Omental fat pad (tissue), 4 donors: ENCODE measurements at places on chromosomes 3 and 15.

DNA sequence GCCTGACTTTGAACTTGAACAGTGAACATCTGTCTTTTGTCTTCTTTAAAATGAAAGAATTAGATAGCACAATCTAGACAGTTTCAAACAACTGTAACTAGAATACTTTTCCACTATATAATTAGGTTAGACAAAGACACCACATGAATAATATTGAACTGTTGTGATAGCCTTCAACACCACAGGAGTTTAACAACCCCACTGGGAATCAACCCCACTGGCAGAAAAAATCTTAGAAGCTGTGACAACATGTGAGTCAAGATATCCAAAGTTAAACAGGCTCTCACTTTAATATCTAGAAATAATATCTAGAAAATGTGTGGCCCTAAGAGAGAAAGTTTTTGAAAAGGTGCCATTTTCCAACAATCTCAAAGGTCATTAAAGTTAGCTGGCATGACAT is 64.4 kb upstream of the PRICKLE2 start:
- no peak for DNase-seq

DNA sequence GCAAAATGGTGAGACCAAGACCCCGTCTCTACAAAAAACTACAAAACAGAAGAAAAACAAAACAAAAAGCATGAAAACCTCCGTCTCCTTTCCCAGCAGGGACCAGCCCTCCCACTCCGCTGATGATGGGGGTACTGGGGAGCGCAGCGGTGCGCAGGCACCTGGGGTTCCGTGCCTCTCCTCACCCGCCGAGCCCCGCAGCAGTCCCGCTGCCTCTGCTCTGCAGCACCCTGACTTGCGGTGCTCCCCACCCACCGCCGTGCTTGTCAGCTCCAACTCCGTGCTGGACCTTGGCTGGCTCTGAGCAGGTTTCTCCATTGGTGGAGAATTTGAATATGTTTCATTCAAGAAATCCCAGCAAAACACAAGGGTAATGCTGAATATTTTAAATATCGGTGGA is 46.7 kb upstream of the ATP10A start:
- DNase-seq: no peak

GRCh38 chr3:122406198-122406597 is 9.7 kb downstream of the WDR5B start:
- no peak for DNase-seq

- DNase-seq: no peak
These were observed 31.3 kb downstream of the ASB7 start for GRCh38 chr15:100633763-100634075.

GRCh38 chr3:54079314-54079713 is 43.0 kb upstream of the CACNA2D3 start:
- DNase-seq: no peak

GRCh38 chr15:74769463-74770025 is 12.3 kb upstream of the CSK start:
- no peak for DNase-seq

DNA sequence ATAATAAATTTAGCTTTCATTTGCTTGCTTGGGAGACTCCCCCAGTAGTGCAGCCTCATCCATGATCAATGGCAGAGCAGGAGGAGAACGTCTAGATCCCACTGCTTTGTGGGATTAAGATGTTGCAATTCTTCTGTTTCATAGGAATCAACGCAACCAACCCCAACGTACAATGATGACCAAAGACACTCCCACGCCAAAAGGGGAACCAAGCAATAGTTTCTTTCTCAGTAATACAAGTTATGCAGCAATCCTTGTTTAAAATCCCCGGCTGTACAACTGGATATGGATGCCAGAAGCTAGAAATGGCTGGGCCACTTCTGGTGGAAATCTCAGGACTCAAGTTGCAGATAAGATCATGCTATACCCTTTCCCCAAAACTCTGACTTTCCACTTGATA is 411.2 kb downstream of the VPS13C start:
- no peak for DNase-seq

- DNase-seq: no peak
These were observed 13.4 kb downstream of the ATRIP start for GRCh38 chr3:48459773-48460516.

- no peak for DNase-seq
These were observed 124.6 kb downstream of the CD47 start for GRCh38 chr3:107966276-107966675.

DNA sequence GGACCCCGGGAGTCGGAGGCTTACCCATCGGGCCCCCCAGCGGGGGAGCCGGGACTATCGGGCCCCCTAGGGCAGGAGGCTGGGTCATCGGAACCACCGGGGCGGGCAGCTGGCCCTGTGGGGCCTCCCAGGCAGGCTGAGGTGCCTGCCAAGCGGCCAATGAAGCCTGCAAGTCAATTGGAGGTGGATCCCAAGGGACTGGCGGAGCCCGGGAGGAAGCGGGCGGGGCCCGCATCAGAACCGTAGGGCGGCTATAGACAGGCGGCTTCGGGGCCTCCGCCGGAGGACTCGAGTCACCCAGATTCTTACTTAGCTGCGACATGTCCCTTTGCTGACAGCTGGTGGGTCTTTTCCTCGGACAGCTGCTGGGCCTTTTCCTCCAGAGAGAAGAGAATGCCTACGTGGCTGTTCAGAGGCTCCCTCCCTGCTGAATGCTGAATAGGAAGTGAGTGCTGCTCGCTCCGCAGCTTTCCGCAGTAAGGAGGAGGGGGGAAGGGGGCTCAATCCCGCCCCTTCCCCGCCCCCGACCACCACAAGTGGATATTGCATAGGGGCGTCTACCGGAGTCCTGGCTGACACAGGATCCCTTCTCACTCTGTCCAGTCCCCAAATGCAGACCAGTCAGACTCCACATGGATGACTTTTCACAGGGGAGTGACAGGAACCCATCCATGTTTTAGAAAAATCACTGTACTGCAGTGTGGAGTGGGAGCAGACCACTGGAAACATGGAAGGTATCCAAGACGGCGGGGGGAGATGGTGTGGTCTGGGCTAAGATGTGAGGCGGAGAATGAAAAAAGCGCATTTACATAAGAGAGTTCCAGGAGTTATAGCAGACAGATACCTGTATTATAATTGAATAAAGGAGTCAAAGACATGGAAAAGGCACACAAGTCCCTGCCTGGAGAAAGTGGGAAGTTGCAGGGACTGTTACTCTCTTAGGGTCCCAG is at the start of gene MAGEL2:
Gene MAGEL2, minus strand, starts transcription at position 447 of the 950 bp plus-strand sequence. Its CDS starts 125 bp downstream, at position 322.
- DNase-seq: no peak

DNA sequence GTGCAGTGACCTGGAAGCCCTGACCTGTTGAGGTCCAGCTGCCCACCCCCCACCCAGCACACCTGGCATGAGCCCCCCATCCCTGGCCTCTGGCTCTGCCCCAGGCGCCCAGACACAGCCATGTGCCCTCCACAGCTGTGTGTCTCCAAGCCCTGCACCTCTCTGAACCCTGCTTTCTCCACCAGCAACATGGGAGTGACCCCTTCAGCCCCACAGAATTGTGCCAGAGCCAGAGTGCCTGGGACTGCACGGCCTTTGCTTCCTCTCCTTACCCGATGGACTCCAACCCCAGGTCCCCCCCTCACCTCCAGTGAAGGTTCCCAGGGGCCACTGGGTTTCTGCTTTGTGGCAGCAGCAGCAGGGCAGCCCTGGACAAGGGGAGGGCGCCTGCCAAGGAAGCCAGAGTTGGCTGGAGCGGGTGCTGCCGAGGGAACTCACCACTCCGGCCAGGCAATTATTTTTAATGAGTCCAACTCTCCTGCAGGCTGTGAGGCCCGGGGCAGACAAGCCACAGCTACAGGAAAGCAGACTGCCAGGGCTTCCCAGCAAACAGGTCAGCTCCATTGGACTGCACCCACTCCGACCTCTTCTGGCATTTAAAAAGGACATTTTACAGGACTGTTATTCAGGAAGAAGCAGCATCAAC is 24.1 kb downstream of the PRR20G start:
- no peak for DNase-seq

GRCh38 chr3:184795522-184796190 is 16.3 kb upstream of the VPS8 start:
- no peak for DNase-seq

DNA sequence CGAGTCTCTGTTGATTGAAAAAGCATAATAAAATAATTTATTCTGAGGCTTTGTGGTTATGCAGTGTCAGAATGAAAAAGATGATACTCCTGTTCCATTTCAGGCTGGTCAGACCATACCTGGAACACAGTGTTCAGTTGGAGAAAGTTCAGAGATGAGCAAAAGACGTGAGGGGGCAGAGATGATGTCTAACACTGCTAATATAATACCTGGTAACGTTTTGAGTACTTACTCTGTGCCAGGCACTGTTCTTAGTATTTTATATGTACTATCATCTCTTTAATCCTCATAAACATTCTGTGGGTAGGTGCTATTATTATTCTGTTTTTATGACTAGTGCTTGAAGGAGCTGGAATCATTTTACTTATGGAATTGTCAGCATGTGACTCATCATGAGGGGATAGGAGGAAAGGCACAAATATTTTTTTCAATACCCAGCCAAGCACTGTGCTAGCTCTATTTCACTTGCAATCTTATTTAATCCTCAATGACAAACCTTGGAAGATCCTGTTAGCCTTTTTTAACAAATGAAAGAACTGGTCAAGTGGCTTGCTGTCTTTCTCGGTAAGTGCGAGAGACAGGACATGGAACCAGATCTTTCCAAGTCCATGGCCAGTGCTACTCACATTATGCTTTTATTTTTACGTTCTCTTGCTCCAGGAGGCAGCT is 31.8 kb downstream of the IQGAP1 start:
- DNase-seq: no peak

DNA sequence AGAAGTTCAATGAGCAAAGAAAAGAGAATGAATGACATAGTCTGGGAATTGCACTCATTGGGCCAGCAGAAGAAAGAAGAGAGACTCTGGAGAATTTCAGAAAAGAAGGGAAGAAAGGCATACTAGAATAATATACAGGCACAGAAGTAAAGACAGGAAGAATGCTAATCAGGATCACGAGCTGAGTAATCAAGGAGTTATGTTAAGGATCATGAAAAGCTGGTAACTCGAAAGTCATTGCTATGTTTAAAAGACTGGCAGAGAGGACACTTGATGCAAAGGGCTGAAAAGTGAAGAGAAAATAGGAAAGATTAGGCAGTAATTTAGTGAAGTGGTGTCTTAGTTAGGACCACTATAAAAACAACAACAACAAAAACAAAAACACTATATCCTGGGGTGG is 284.1 kb downstream of the ZBBX start:
- DNase-seq: no peak

DNA sequence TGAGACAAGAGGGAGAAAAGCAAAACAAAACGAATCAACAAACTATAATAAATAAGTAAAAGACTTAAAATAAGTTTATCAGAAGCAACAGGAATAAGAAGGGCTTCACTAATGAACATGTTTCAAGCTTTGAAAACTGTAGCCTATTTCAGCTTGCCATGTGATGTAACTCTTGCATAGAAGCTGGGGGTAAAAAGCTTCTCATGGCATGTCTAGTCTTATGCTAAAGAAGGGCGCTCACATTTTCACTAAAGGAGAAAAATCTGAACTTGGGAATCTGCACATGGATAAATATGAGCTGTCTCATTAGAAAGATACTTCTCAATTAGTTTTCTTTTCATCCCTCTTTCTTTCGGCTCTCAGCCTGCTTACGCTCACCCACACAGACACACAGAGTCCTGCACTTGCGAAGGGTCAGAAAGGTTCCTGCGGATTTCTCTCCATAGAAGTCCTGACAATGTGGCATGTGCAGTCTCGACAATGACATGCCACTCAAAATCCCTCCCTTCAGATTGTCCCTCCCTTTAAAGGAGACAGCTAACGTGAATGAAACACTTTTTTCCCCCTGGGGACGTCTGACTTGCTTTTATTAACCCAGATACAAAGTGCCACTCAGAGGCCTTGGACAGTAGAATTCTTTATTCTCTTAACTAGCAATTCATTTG is 568.9 kb upstream of the NR2F2 start:
- DNase-seq: no peak
